ENCODE measurements at places on chromosomes 4 and X. TPM values are rescaled to one million over a fixed set of nuclear protein-coding genes. Genes with fewer than 3 reads are reported as not detected.

- peak; percentile 25 for DNase-seq
Observed at GRCh38 chr4:87848622-87849351, 16.0 kb downstream of the MEPE start.

AREG gene
- polyA plus RNA-seq = 0.56 TPM

DNA sequence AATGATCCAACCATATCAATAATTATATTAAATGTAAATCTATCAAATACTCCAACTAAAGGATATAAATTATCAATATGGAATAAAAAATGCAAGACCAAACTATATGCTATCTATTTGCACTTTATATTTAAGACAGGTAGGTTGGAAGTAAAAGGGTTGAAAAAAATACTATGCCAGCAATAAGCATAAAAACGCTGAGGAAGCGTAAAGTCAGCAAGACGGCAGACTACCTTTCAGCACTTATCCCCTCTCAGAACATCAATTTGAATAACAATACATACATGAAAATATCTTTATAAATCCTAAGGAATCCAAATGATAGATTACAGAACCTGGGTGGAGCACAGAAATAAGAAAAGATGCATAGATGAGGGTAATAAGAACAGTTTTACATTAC lies 14.0 kb upstream of the GABRA3 start:
- DNase-seq = no peak

MAGEC3 gene
- 0.27 TPM for polyA plus RNA-seq

GRCh38 chr4:100849319-100849718 lies 331.5 kb upstream of the EMCN start:
- DNase-seq = no peak

DNA sequence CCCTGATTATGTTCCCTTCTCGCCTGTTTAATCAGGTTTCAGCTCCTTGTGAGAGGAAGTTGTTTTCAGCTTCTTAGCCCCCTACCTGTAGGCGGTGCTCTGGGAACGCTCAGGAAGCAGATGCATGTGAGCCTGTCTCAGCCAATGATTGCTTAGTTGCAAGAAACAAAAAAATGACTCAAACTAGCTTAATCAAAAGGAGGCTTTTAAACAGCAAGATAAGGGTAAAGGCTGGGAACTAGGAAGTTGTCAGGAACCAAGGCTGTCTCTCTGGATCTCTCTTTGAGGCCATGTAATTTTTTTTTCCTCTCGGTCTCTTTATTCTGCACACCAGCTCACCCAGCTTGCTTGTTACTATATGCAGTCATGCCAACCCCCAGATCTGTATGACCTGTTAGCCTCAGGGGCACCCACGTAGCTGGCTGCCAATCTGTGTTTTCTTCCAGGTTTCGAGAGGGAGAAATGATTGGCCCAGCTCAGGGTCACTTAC lies 109.1 kb downstream of the PTTG2 start:
- no peak for DNase-seq

RHOXF1 gene
- not detected for polyA plus RNA-seq

DNA sequence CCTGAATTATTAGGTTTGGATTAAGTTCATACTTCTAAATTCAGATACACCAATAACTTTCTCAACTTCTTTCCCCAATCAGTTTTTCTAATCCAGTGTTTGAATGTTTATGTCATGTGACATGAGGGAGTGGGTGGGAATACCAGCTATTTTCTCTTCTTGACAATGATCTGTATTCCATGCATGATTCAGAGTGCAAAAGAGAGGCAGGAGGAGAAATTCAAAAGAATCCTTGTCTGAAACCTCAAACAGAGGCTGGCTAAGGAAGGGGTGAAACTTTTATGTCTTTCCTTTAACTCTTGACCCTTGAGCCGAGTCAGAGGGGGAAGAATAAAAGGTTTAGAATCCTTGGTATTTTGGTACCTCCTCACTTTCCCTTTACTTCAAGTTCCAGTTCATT lies 544.7 kb downstream of the SPRY1 start:
- DNase-seq = no peak

NUDT11 gene
- polyA plus RNA-seq = 18.3 TPM

TLR1 gene
- 5.3 TPM for polyA plus RNA-seq

L1CAM gene
- 42.3 TPM for polyA plus RNA-seq

DNA sequence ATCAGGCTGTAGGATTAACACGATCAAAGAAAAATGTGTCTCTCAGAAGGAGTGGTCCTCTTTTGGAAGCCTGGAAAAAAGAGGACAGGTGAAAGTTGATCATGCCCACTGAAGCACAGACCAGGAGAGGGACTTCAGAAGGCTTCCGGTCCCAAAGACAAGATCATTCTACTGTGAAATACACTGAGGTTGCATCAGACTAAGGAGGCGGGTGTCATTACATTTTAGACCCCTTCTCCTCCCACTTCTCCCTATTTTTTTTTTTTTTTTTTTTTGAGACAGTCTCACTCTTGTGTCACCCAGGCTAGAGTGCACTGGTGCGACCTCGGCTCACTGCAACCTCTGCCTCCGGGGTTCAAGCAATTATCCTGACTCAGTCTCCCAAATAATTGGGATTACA lies 67.5 kb downstream of the RBM47 start:
- DNase-seq = no peak

CCNB3 gene
- 0.99 TPM for polyA plus RNA-seq

GRCh38 chr4:63620271-63620670 lies 789.0 kb downstream of the TECRL start:
- no peak for DNase-seq

- no peak for DNase-seq
Observed at GRCh38 chr4:48030470-48030869, 13.9 kb downstream of the NIPAL1 start.

DNA sequence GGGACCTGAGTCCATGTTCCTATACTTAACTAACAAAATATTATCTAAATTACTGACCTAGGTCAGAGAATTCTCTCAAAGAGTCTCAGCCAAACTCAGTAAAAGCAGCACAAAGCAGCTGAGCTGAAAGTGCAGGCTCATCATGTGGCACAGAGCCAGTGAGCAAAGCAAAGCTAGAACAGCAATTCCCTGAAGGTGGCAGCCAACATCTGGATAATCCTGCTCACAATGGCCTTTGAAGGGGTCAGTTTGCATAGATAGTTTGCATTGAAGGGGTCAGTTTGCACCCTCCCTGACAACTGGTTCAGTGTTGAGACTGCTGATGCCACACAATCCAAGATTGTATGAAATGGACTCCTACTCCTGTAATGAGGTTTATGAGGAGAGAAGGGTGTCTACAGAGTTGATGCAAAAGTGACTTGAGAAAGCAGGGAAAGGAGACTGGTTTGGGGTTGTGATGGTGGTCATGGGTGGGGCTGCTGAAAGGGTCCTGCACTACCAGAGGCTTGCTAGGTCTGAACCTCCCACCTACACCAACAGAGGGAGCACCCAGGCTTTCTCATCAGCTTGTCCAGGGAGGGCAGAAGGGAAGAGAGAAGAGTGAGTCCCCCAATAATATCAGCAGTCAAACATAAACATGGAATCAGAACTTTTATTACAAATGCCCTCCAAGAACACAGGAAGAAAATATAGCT lies 39.7 kb downstream of the TRIM61 start:
- DNase-seq = no peak

EXOC1L gene
- polyA plus RNA-seq = not detected

DNA sequence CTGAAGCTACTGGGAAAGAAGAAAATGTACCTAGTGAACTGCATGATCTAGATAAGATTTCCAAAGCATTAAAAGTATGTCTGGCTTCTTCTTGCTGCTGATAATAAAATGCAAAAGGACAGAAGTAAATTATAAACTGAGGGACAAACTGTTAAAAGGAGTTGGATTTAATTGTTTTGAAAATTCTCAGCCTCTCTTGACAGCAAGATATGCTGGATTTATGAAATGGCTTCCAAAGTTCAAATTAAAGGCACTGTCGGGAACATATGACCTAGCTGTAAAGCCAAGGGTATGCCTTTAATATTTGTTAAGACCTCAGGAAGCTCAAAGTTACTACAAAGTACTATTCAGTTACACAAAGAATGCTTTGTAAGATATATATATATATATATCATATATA lies 46.1 kb upstream of the CABS1 start:
- DNase-seq = no peak

DNA sequence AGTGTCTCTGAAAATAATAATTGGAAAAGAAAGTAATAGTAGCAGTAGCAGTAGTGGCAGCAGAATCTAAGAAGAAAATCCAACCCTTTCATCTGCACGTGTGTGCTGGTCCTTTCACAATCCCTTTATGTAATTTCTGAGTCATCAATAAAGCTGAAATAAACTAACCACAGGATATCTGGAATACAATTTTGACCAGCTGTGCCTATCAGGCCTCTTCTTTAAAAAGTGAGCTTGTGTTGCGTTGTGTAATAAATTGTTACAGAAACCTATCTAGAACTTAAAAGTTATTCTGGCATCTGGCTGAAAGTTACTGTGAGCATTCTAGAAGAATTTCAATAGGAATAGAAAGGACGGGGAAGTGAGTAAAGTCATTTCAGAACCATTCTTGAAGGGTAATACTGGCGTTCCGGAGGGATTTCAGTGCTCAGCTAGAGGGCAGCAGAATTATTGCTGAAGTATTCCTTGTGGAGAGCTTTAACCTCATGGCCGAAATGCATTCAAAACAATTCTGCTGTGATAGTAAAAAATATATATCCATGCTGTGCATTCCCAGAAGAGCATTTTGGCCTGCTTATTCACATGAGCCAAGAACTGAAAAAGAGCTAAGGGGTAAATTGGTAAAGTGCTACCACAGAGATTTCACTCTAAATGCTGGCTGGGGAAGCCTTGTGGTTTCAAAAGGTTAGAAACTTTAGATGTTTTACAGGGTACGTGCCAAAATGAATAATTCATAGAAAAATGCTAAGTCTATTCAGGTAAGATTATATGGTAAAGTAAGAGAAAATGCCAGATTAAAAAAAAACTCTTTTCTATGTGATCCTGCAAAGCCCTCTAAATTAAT lies 260.6 kb downstream of the NKX6-1 start:
- DNase-seq = no peak

GRCh38 chrX:1440506-1440905 lies 12.2 kb downstream of the ASMTL start:
- DNase-seq = no peak

- no peak for DNase-seq
Observed at GRCh38 chr4:119615068-119615719, 13.4 kb downstream of the PDE5A start.

- DNase-seq = no peak
Observed at GRCh38 chrX:114626323-114626722, 42.4 kb downstream of the HTR2C start.

- DNase-seq = no peak
Observed at GRCh38 chr4:166202991-166203390, 330.0 kb downstream of the TLL1 start.

- peak; percentile 14 for DNase-seq
Observed at GRCh38 chr4:27084685-27085361, 224.2 kb downstream of the STIM2 start.

ADH1A gene
- polyA plus RNA-seq = 1.0 TPM

FHIP1A gene
- 5.3 TPM for polyA plus RNA-seq

DNA sequence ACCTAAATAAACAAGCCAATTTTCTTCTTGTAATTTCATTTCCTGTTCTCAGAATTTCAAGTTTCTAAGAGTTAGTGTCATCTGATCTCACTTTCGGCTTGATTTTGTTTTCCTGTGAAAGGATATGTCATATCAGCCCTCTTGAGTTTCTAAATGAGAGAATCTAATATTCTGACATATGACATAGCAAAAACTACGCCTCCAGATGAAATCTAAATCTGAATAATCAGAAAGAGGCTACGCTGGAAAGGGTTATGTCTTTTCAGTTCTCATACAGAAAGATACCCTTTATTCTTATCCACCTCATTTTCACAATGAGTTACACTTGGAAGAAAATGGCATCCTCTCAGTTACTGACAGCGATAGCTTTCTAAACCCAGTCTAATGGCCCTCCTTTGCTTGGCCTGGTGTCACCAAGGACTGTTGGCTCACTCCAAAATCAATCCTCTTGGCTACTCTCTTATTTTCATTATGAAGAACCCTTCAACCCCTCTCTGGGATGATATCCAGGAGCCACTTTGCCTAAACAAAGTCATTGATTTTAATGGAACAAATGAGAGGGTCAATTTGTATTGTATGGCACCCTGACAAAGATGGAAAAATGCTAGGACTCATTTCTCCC lies 65.6 kb downstream of the ASB9 start:
- DNase-seq = no peak

CFAP99 gene
- 0.19 TPM for polyA plus RNA-seq

GRCh38 chrX:46695491-46695890 lies 63.4 kb downstream of the SLC9A7 start:
- DNase-seq = no peak

RBM47 gene
- polyA plus RNA-seq = 4.4 TPM

GRCh38 chr4:5050520-5051277 lies 581 bp upstream of the STK32B start:
- DNase-seq = peak; percentile 51

GRCh38 chr4:37620176-37620575 lies 66.0 kb downstream of the RELL1 start:
- no peak for DNase-seq

DNA sequence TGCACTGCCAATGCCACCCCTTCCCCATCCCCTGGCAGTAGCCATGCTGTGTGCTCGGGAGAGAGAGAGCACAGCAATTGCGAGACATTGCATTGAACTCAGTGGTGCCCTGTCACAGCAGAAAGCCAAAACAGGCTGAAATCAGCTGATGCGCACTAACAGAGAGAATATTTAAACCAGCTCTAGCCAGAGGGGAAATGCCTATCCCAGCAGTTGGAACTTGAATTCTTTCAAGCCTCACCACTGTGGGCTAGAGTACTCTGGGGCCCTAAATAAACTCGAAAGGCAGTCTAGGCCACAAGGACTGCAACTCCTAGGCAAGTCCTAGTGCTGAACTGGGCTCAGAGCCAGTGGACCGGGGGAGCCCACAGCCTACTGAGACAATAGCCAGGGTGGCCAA lies 17.7 kb upstream of the RP2 start:
- DNase-seq = no peak

DNA sequence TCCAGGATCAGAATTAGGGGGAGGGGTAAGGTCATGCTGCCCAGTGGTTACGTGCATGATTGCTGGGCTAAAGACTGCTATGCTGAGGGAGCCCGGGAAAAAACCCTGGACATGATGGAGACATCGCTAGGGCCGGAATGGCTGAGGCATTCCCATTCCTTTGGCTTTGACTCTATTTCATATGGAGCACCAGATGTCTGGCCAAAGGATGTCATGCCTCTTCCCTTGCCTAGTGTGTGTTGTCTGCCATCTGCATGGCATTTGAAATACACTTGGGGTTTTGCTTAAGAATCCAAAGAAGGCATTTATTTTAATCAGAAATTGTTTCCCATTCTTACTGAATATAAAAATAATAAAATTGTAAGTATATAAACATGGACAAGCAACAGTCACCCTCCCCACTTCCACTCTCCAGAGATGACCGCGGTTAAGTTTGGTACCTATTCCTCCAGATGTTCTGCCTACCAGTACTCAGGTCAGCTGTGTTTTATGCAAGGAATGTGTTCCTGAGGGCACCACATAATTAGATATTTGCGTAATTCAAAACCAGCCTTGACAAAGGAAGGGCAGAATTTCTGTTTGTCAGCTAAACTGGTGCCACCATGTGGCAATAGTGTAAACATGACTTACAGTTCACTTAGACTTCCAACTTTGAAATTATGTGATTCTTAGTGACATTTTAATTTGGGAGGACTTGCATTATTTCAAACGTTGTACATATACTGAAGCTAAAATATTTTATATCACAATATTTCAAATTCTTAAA lies 105.9 kb downstream of the CT47B1 start:
- no peak for DNase-seq

Measured in left renal pelvis (tissue), 4 donors.